Activated CD8-positive, alpha-beta T cell treated with anti-CD3 and anti-CD28 coated beads, Interleukin-2, amount 10 ng/mL, durations not matched to agents 7 days and 5 days (primary cell): ENCODE measurements at places on chromosomes 7 and 10.

- no peaks in the 10 kb centered on the region for H3K36me3 ChIP-seq
- H3K27ac ChIP-seq, result no peak overlapping the region
- H3K27me3 ChIP-seq, result peaks cover 6% of the 10 kb centered on the region
- H3K4me1 ChIP-seq, result no peaks in the 10 kb centered on the region
- DNase-seq, result no peak
These were observed 73.6 kb downstream of the RELN start for GRCh38 chr7:103915680-103916357.

- peaks cover 37% of the 10 kb centered on the region for H3K36me3 ChIP-seq
- peaks cover 20% of the 10 kb centered on the region for H3K4me1 ChIP-seq
- H3K27me3 ChIP-seq, result no peaks in the 10 kb centered on the region
- DNase-seq, result no peak
- H3K27ac ChIP-seq, result peak overlapping the region; percentile 63
- H3K4me3 ChIP-seq, result no peak overlapping the region
These were observed 36.2 kb upstream of the PPIF start for GRCh38 chr10:79310911-79311573.

DNA sequence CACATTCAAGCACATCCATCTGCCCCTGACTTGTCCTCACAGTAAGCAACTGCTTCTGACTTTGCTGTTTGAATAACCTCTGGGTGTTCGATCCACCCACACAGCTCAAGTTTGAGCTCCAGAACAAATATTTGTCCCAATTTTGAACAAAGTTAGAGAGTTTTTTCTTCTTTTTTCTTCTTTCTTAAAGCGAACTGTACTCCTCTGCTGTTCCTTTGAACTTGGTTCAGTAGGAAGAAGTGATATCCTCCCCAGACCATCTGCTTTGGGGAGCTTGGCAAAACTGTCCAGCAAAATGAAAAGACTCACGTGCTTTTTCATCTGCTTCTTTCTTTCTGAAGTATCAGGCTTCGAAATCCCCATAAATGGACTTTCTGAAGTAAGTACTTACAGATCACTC lies at the start of gene ITIH2:
ITIH2 (plus strand) TSS at position 177 of the 400 bp plus-strand sequence; CDS start at position 296, 119 bp downstream.
- H3K36me3 ChIP-seq, result no peaks in the 10 kb centered on the region
- H3K27ac ChIP-seq, result no peak within 1 kb of the TSS
- no peaks in the 10 kb centered on the region for H3K4me1 ChIP-seq
- peaks cover 43% of the 10 kb centered on the region for H3K27me3 ChIP-seq
- no peak for DNase-seq

- no peaks in the 10 kb centered on the region for H3K36me3 ChIP-seq
- no peak overlapping the region for H3K4me3 ChIP-seq
- H3K27me3 ChIP-seq, result no peaks in the 10 kb centered on the region
- no peak for DNase-seq
- no peak overlapping the region for H3K27ac ChIP-seq
These were observed 323.1 kb downstream of the TFEC start for GRCh38 chr7:115707258-115708012.

DNA sequence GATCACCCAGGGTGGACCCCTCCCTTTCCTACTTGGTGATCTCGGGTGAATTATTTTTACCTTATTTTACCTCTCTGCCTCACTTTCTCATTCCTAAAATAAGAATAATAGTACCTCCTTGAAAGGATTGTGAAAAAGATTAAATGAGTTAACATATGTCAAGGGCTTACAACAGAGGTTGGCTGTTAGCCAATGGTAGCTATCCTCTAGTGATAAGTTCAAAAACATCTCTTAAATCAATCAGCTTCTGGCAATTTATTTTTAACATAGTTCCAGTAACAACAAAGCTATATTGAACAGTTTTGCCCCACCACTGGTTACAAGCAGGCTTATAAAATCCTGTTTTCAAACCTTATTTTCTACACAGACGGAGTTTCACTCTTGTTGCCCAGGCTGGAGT lies 45.4 kb downstream of the TMEM168 start:
- no peaks in the 10 kb centered on the region for H3K36me3 ChIP-seq
- no peaks in the 10 kb centered on the region for H3K27me3 ChIP-seq
- H3K4me1 ChIP-seq, result no peaks in the 10 kb centered on the region

- no peak overlapping the region for H3K4me3 ChIP-seq
- H3K36me3 ChIP-seq, result no peaks in the 10 kb centered on the region
- DNase-seq, result no peak
- H3K27me3 ChIP-seq, result peaks cover 20% of the 10 kb centered on the region
These were observed 19.6 kb upstream of the GTPBP4 start for GRCh38 chr10:968546-969199.

DNA sequence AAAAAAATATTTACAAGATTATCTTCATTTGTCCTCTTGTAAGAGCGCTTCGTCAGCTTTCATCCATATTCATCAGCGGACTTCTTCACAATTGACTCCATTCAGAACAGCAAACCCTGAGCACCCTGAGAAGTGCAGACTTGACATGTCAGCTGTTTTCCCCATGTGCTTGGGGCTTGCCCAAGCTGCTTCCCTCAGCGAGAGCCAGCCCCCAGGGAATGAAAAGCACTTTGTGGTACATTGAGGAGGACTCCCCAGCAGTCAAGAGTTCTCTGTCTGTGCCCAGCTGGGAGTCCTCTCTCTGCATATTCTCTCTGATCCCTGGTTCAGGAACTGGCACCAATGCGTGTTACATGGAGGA lies 22.7 kb downstream of the HKDC1 start:
- no peaks in the 10 kb centered on the region for H3K27me3 ChIP-seq
- H3K4me3 ChIP-seq, result no peak overlapping the region
- DNase-seq, result no peak
- peaks cover 21% of the 10 kb centered on the region for H3K4me1 ChIP-seq
- H3K36me3 ChIP-seq, result no peaks in the 10 kb centered on the region
- H3K27ac ChIP-seq, result no peak overlapping the region

DNA sequence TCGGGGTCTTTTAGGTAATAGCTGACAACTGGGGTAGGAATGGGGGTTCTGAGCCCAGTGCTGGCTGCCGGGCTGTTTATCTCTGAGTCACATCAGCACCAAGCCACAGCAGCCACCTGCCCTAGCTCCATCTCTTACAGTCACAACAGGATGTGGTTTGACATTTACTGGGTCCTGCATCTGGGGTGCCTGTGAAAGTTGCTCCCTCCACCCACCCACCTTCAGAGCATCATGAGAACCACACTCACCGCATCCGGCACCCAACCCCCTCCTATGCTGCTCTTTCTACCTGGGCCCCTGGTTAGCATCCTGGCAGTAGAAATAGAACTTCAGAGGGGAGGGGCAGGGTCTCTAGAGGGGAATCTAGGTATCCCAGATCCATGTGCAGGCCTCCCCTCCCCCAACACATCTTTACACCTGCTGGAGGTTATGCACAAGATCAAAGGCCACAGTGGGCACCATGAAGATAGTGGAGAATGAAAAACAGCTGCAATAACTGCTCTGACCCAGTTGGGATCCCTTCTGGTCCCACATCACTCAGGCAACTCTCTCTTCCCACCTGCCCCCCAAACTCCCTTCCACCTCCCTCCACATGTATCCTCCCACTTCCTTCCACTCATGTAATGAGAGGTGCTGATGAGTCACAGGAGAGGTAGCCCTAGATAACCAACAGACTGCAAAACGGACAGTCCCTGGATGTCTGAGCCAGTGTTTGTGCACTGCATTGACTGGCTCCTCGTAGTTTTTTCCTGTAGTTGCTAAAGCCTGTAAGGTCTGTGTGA lies 38.2 kb downstream of the PRSS2 start:
- H3K4me1 ChIP-seq, result peaks cover 94% of the 10 kb centered on the region
- peak overlapping the region; percentile 72 for H3K4me3 ChIP-seq
- no peaks in the 10 kb centered on the region for H3K27me3 ChIP-seq

GRCh38 chr10:124993736-124994451 lies 52.0 kb downstream of the ZRANB1 start:
- H3K27me3 ChIP-seq, result no peaks in the 10 kb centered on the region
- H3K4me1 ChIP-seq, result no peaks in the 10 kb centered on the region
- peak overlapping the region; percentile 15 for H3K27ac ChIP-seq
- no peak for DNase-seq

GRCh38 chr10:124329941-124330340 lies 88.8 kb downstream of the OAT start:
- H3K27ac ChIP-seq, result no peak overlapping the region
- H3K36me3 ChIP-seq, result peaks cover 2% of the 10 kb centered on the region
- H3K27me3 ChIP-seq, result peaks cover 17% of the 10 kb centered on the region
- no peaks in the 10 kb centered on the region for H3K4me1 ChIP-seq
- H3K4me3 ChIP-seq, result no peak overlapping the region

GRCh38 chr7:37732253-37732652 lies 48.7 kb downstream of the GPR141 start:
- DNase-seq, result peak; percentile 34
- no peak overlapping the region for H3K27ac ChIP-seq
- no peaks in the 10 kb centered on the region for H3K36me3 ChIP-seq
- H3K27me3 ChIP-seq, result peaks cover 7% of the 10 kb centered on the region
- no peaks in the 10 kb centered on the region for H3K4me1 ChIP-seq

DNA sequence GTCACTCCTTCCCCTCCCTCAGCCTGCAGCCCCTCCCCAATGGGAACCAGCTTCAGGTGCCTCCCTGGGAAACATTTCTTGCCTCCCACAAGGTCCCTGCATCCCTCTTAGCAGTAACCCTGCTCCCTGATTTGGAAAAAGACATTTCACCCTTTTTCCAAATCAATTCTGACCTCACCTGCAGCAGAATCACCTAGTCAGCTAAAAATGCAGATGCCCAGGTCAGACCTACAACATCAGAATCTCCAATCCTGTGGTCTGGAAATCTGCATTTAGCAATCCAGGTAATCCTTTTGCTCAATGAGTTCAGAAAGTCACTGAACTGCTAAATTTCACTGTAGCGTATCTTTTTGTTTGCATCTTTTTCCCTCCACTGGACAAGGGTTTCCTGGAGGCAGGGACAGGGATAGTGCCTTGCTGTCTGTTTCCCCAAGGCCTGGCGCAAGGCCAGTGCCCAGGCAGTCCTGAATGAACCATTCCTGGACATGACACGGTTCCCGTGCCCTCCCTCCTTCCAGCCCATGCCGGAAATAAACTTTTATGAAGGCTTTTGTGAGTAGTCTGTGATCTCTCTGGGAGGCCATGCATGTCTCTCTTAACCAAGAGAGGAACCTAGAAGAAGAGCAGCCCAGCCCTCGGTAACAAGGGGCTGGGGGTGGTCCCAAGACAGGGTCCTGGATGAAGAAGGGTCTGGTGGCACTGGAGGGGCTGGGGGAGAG lies 44.0 kb downstream of the COL13A1 start:
- peaks cover 22% of the 10 kb centered on the region for H3K27me3 ChIP-seq
- no peaks in the 10 kb centered on the region for H3K4me1 ChIP-seq
- no peak overlapping the region for H3K27ac ChIP-seq
- no peak overlapping the region for H3K4me3 ChIP-seq
- H3K36me3 ChIP-seq, result no peaks in the 10 kb centered on the region

- H3K36me3 ChIP-seq, result no peaks in the 10 kb centered on the region
- H3K4me3 ChIP-seq, result no peak overlapping the region
- no peaks in the 10 kb centered on the region for H3K4me1 ChIP-seq
- H3K27ac ChIP-seq, result no peak overlapping the region
- DNase-seq, result no peak
These were observed 128.1 kb upstream of the NANOS1 start for GRCh38 chr10:118901380-118901779.

DNA sequence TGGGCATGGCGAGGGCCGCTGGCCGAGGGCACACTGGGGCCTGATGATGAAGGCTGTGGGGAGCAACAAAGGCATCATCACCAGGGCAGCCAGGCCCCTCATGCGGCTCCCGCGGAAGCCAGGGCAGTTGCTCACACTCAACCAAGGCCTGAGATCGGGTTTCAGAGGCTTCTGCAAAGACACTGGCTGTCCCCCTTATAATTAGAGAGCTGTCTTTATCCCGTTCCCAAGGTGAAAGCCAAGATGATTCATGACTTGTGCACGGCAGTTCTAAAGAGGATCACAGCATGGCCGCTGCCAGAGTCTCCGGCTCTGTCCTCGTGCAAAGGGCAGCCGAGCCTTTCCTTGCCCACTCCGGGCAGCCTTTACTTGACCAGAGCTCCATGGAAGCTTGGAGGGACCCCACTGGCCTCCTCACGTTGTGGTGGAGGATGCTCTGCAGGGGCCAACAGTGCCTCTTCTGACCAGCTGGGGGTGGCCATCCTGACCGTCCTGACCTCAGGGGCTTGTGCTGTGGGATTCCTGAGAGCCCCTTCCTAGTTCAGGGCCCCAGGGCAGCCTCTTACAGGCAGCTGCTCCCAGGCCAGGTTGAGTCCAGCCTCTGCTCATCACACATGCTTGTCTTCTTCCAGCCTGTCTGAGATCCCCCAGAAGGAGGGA lies 82.3 kb downstream of the PRKAG2 start:
- H3K27me3 ChIP-seq, result no peaks in the 10 kb centered on the region
- no peak overlapping the region for H3K4me3 ChIP-seq
- no peaks in the 10 kb centered on the region for H3K36me3 ChIP-seq

GRCh38 chr7:1418505-1419309 lies 40.6 kb downstream of the MICALL2 start:
- H3K27ac ChIP-seq, result no peak overlapping the region
- no peaks in the 10 kb centered on the region for H3K36me3 ChIP-seq
- peaks cover 23% of the 10 kb centered on the region for H3K4me1 ChIP-seq
- no peak for DNase-seq
- no peak overlapping the region for H3K4me3 ChIP-seq

DNA sequence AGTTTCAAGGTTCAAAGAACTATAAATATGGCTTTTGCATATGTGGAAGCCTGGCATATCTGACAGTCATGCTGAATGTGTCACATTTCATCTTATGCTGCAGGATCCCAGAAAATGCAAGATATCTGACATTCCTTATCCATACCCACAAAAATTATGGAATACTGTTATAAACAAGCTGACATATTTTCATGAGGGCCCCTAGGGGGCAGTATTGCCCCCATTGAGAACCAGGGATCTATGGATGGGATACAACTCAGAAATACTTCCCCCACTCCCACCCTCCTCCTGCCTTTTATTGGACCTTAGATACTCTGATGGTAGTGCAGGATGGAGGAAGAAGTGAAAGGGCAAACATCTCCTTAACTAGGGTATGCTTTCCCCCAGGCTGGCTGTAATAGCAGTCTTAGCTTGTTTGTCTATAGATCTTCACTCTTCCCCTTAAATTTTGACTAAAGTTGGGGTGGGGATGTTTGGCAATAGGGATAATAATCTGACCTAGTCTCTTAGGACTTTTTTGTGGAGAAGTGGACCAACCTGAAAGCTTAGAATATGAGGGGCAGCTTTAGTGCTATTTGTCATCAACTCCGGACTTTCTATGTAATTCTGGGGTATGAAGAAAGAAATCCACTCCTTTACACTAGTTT lies 3.5 kb upstream of the GNGT1 start:
- no peak overlapping the region for H3K4me3 ChIP-seq
- H3K27me3 ChIP-seq, result peaks cover 6% of the 10 kb centered on the region
- no peak overlapping the region for H3K27ac ChIP-seq
